Activated T-cell treated with anti-CD3 and anti-CD28 coated beads for 48 hours (primary cell): ENCODE measurements at places on chromosomes 1 and 21.

DNA sequence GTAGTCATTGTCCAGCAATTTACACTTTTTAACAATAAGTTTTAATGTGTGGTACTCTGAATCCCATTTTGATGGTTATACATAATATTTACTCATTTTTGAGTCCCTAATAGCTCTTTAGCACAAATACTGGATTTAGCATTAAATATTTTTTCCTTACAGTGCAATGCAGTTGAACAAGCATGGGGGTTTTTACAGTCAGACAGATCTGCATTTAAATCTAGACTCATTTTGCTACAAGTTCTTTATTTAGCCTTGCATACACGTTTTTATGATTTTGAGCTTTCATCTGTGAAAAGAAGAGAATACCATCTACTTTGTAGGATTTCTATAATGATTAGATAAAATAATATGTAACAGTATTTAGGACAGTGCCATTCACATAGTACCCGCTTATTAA, 44.0 kb downstream of the PTPRC start:
- no peak for DNase-seq

DNA sequence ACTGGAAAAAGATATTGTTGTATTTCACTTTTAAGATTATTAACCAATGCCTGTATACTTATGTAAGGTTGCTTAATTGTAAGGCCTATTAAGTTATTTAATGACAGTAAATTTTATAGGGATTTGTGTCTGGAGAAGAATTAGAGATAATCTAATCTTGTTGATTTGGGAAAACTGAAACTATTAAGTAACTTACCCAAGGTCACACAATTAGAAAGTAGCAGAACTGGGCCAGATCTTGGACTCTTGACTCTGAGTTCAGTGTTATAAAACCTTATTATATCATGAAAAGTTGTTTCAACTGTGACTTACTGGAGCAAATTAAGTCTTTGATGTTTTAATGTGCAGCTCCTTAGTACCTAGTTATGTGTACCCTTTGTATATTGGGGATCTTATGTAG, 38.5 kb downstream of the CAMTA1 start:
- DNase-seq = no peak

DNA sequence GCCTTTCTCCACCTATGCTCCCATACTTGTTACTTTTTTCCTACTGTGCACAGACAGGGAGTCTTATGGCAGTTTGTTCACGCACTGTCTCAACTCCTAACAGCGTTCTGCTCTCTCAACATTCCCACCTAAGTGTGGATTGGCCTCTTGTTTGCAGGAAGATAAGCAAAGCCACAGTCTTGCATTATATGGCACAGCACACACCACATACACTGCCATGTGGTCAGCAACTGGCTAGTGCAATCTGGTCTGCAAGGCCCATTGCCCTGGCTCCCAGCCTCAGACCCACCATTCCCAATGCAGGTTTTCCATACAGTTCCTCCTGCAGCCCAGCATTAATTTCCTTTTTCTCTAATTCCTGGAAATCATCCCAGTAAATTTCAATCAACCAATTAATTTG, 38.3 kb upstream of the LAMC2 start:
- DNase-seq = no peak

GRCh38 chr1:79585801-79586200, 579.3 kb upstream of the ADGRL4 start:
- no peak for DNase-seq

- DNase-seq = no peak
Measured at GRCh38 chr1:16090076-16090826, 16.8 kb upstream of the FAM131C start.

GRCh38 chr1:98452162-98452561, 209.4 kb upstream of the SNX7 start:
- no peak for DNase-seq

DNA sequence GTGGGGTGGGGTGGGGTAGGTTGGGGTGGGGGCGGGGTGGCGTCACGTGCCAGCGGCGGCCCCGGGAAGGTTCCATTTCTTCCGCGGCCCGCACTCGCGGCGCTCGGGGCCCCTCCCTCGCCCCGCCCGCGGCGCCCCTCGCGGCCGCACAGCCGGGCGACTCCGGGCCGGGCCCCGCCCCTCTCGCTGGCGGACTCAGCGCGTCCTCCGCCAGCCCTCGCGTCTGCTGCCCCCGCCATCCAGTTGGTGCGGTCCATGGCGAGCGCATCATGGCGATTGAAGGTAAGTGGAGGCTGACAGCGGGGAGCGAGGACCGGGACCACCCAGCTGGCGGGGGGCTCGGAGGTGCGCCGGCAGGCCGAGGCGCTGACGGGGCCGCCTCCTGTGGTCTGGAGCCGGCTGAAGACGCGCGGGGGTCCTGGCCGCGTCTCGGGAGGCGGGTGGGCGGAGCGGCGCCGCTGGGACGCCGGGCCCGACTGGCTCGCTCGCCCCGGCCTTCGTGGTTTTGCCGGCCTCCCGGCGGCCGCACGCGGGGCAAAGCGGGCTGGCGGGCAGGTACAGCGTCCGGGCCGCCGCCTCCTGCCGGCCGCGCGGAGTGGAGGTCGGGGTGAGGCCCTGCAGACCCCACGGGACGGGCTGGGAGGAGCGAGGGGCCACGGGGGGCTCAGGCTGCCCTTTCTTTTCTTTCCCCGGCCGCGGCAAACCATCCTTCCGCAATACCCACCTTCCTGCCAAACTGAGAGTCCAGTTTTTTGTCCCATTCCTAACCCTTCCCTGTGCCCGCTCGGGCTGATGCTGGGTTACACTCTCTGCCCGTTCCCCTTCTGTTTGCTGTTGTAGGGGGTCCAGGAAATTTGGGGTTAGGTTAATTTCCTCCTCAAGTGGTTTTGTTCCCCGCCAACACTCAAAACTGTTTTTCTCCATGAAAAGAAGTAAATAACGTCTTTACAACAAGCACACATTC, at the start of gene SYT14:
Gene SYT14, plus strand, starts transcription at position 222 of the 964 bp plus-strand sequence. Its CDS starts 48 bp downstream, at position 270.
- DNase-seq = peak; percentile 4

DNA sequence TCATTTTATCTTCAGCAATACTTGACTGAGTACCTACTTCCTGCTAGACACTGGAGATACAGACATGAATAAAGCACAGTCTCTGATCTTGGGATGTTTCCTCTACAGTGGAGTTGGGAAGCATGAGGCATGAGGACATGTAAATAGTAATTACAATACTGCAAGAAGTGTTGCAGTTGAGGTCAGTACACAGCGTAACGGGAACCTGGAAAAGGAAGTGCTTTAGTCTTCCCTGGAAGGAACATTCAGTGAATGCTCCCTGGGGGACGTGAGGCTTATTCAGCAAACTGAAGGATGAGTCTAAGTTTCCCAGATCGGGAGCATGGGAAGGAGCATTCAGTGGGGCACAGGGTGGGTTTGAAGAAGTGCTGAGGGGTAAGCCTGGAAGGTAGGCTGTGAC, 112.4 kb downstream of the PIK3R3 start:
- DNase-seq = no peak

GRCh38 chr1:205108464-205108863, 13.3 kb downstream of the RBBP5 start:
- no peak for DNase-seq

- DNase-seq = no peak
Measured at GRCh38 chr1:220811695-220812094, 25.0 kb downstream of the MTARC1 start.

DNA sequence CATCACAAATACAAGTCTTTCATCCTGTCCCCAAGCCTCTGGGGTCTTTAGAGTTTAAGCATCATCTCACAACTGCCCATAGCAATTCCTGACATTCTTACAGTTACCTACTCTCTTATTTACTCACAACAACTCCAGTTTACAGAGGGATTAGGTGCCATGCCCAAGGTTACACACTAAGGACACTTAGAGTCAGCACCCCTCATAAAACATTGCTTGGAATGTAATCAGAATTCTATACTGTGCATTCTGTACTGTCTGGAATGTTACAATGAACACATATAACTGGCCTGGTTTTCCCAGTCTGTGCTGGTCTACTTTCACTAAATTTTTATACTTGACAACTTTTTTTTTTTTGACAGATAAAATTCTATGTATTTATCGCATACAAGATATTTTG, 14.5 kb upstream of the RBM15 start:
- no peak for DNase-seq

DNA sequence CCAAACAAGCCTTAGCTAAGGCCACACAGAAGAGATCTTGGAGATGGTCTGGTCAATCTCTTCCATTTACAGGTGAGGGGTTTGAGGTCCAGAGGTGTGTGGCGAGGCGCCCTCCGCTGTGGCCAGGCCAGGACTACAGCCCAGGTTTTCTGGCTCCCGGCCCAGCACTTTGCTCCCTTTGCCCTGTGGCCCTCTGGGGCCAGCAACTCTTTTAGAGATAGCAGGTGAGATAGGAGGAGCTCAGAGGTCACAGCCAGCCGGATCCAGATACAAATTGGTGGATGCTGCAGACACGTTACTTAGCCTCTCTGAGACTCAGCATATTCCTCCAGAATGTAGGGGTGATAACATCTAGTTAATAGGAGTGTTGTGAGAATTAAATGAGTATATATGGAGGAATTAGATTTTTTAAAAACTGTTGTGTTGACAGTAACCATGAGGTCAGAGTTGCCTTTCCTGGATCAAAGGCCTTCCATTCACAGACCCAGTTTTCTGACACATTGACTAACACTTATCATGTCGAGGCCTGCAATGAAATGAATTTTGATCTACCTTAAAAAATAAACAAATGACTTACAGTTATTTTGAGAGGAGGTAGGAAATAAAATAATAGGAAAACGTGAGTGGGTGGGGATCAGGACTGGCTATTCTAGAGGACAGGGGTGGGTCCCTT, 16.6 kb downstream of the TEX35 start:
- DNase-seq = no peak

GRCh38 chr21:42113926-42114409, 42.9 kb downstream of the UMODL1 start:
- DNase-seq = no peak

GRCh38 chr21:34701726-34702125, 32.9 kb downstream of the CLIC6 start:
- no peak for DNase-seq

GRCh38 chr1:19921310-19921709, 2.1 kb downstream of the PLA2G2E start:
- DNase-seq = no peak

DNA sequence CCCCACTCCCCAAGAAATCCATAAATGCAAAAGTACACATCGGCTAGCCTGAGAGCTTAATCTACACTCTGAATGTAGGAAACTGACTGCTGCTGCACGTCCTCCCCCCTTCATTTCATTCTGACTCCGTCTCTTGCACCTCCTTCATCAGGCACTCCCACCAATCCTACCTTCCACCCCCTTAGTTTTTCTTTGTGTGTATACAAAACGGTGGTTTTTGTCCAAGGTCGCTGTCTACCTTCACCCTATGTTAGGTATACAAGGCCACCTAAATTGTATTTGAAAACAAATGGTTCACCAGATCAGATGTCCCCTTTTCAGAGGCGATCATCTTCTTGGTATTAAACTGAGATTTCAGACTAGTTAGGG, 1.9 kb downstream of the WDR26 start:
- DNase-seq = no peak

DNA sequence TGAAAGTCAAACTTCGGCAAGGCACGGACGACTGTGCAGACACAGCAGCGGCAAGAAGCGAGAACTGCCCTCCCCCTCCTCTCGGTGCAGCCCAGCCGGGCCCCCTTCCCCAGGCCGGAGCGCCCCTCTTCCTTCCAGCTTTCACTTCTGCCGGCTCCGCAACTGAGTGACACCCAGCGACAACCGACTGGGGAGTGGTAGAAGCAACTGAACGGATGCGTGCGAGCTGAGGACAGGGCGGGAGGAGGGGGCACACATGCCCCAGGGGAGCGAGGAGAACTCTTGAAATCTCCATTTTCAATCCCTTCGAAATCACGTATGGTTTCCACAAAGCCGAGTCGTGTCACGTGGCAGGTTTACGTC, 146.6 kb downstream of the PGBD5 start:
- DNase-seq = no peak

- no peak for DNase-seq
Measured at GRCh38 chr1:77051425-77051824, 167.8 kb downstream of the PIGK start.

DNA sequence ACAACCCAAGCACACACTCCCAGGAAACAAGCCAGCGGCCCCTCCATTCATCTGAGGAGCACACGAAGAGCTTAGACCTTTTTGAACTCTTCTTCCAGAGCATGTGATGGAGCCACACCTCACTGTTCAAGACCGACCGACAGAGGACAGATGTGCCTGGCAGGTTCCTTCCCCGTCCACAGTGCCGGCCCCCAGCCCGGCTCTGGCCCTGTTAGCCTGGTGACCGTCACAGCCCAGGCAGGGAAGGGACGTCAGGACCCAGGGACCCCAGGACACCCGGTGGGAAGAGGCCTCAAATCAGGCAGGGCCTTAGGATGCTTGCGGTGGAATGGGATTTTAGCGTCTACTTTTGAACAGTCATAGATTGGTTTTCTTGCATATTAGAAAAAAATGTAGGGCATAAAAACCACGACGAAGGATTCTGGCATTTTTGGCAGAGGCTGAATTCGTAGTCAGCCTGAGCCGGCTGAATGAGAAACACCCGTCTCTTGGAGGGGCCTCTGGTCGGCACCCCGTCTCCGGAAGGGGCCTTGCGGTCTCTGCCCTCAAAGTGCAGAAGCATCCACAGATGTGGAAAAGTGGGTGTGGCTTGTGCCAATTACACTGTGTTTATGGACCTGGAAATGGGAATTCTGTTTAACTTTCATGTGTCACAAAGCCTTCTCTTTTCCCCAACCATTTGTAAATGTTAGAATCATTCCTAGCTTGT, 79.3 kb downstream of the SIK1 start:
- DNase-seq = no peak

GRCh38 chr1:233671286-233671685, 57.4 kb downstream of the KCNK1 start:
- no peak for DNase-seq

GRCh38 chr1:156065871-156066270, 4.9 kb downstream of the RAB25 start:
- no peak for DNase-seq

- no peak for DNase-seq
Measured at GRCh38 chr21:35026153-35026500, 23.0 kb downstream of the RUNX1 start.

DNA sequence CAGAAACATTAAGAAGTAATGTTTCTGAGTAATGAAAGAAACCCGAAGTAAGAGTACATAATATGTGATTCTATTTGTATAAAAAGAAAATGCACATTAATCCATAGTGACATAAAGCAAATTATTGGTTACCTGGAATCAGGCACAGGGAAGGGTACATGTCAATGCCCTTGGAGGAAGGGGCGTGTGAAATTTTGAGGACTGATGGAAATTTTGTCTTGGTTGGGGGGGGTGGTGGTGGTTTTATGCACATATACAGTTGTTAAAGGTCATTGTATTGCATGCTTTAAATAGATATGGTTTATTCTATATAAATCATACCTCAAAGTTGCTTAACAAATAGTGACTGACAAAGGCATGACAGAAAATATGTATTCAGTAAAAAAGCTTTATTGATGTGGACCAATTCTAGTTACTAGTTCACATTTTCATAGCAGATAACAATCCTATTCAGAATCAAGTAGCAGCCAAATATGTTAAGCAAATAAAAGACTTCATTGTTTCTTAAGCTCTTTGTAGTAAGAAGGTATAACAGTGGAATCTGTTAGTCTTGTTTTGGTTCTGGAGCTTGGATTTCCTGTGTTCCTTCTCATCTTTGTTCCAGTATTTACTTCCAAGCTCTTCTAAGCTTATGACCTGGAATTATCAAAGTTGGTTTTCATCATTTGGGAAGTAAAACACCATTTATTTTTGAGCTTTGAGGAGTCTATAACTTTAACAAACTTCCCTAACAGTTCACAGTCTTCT, 15.1 kb downstream of the BACH1 start:
- DNase-seq = no peak

GRCh38 chr1:214417545-214418210, 133.7 kb downstream of the PTPN14 start:
- DNase-seq = no peak

GRCh38 chr1:221366495-221367110, 375.3 kb downstream of the DUSP10 start:
- no peak for DNase-seq

- no peak for DNase-seq
Measured at GRCh38 chr1:66981679-66982078, 56.9 kb downstream of the MIER1 start.
